ENCODE measurements at places on chromosomes 3 and 15. TPM values are rescaled to one million over a fixed set of nuclear protein-coding genes. Genes with fewer than 3 reads are reported as not detected.

The BRK1 gene
- total RNA-seq: 121 TPM

The TIMP4 gene
- total RNA-seq: 0.52 TPM

The PLA2G4E gene
- not detected for total RNA-seq

The GABRA5 gene
- 0.25 TPM for total RNA-seq

The CHRNA3 gene
- total RNA-seq: 0.04 TPM
